ENCODE measurements at places on chromosomes 3 and 15.

DNA sequence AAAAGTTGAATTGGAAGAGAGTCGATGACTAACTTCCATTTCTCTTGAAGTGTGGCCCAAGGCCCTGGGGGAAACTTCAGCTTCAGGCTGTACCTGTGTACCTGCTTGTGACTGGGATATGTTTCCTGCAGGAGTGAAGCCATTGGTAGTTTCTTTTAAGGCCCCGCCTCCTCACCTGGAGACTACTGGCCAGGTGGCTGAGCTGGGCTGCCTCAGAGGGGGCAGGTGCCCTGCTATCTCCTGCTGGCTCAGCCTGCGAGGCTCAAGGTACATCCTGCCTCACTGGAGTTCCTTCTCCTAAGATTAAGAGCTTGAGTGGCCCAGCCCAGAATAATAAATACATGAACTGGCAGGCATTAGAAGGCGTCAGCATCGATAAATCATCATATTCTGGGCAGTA lies 121.6 kb upstream of the ROPN1 start:
- no peak for DNase-seq

GRCh38 chr15:31482122-31482922 lies 155.7 kb downstream of the KLF13 start:
- DNase-seq, result no peak

DNA sequence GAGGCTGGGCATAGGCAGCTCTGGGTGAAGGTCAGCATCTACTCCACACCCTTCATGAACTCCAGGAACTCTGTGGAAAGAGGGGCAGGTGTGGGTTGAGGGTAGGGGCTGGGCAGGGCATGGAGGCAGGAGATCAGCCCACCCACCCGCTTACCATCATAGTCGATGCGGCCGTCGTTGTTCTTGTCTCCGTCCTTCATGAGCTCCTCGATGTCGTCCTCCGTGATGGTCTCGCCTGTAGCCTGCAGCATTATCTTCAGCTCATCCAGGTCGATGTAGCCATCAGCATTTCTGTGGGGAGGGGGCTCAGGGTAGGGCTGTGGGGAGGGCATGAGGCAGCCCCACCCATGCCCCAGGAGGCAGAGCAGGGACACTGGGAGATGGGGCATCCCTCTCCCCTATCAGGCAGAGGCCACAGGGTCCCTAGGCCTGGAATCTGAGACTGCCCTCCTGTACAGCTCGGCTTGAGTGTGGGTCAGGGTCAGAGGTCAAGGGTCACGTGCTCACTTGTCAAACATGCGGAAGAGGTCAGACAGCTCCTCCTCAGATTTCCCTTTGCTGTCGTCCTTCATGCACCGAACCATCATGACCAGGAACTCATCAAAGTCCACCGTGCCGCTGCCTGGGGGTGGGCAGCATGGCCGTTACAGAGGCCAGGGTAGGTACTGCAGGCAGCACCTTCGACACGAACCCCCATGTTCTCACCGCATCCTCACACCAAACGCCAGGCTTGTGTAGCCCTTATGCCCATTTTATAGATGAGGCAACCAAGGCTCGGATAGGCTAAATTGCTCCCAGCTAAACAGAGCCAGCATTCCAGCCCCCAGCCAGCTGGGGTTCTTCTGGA lies 2.4 kb downstream of the TNNC1 start:
- DNase-seq, result no peak

DNA sequence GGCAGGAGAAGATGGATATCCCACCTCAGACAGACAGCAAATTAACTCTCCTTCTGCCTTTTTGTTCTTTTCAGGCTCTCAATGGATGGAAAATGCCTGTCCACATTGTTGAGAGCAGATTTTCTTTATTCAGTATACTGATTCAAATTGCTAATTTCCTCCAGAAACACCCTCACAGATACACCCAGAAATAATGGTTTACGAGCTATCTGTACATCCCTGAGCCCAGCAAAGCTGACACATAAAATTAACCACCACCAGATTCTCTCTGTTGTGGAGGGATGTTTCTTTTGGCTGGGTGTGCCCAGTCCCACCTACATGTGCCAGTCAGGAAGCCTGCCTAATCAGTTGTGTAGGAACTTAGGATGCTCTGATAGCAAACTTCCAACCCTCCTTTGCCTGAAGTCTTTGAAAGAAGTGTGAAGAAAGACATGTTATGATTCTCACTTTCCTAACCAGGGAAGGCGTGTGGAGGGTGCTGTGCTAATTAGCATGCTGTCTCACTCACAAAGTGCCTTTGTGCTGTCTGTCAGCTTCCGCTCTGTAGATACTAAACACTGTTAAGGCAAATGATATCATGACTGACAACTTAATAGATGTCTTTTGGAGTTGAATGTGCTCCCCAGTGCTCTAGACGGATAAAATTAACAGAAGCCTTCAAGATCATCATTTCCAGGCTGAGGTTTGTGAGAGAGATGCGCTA lies 208.5 kb downstream of the CLSTN2 start:
- DNase-seq, result no peak

DNA sequence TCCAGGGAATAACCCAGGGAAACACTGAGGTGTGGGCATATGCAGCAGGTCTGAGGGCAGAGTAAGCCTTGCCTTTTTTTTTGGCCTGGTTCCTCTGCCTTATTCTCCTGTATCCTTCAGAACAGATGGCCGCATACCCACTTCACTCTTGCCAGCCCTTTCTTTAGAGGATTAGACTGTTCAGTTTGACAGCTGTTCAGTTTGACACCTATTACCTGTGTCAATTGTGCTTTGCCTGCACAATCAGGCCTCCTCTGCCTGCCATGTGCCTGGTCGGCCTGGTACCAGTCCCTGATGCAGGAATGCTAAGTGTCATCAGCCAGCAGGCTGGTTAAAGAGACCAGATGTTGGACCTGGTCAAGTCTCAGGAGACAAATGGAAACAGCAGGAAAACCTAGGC lies 22.3 kb downstream of the TM6SF1 start:
- no peak for DNase-seq

GRCh38 chr3:138846262-138846791 lies 11.6 kb upstream of the PIK3CB start:
- no peak for DNase-seq

- DNase-seq, result no peak
Observed at GRCh38 chr3:13727890-13728289, 152.0 kb downstream of the WNT7A start.

DNA sequence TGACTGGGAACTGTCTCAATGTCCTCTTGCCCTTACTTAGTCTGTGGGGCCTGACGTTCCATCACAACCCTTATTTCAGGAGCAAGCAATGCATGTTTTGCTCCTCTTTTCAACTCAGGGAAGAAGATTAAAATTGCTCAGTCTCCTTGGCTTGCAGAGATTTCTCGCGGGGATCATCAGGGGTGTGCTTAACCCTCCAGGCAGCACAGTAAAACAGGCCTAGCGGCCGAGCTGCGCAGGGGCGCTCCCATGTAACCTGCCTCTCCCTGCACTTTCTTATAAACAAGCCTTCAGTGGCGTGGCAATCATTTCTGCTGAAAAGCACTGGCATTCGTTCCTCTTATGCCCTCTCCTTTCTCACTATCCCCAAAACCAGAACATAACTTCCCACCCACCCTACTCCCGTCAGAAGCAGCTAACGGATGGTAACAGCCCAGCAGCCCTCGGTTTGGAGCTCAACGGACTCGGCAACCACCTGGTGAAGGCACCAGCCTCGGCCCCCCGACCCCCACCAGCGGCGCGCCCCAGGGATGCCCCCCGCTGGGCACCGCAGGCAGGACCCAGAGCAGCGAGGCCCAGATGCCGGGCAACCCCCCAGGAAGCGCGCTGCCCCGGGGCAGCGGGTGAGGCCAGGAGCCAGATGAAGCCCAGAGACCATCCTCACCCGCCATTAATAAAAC lies 1.1 kb downstream of the MCF2L2 start:
- DNase-seq, result no peak

DNA sequence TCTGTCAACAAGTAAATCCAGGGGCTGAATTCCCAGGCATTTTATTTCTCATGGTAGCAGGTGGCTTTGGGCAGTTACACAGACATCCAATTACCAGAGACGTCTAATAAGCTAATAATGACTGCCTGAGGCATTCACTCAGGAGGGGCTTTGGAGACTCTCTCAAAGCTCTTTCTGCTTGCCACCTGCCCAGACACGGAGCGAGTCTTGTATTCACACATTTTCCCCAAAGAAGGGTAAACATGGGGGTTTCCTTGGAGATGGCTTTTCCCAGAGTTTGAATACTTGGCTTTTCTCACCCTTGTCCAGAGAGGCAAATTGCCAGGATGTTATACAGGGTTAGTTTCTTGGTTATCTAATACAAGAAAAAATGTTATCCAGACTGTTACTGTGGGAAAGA lies 132.6 kb downstream of the DIPK2A start:
- DNase-seq, result no peak

DNA sequence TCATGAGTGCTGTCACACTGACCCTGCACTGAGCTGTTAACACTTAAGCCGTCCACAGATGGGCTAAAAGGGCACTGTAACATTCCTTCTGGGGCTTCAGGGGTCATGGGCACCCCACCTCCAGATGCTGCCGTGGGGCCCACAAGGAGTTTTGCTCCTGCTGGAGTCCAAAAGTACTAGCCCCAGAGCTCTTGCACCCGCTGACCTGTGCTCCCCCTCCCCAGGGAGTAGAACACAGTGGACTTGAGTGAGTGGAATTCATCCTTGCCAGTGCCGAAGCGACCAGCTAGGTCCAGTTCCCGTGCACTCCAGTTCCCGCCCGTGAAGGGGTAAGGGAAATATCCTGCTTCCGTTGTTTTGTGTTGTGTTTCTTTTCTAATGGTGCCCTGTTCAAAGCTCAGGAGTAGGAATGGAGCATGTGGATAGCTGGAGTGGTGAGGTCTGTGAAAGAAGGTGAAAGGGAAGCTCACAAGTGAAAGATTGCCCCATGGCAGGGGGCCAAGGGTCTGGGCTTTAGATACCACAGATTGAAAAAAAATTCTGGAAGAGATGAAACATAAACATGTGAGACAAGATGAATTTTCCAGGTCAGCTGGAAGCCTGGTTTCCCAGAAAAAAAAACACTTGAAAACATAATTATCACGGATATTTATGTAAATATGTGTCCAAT lies 36.6 kb downstream of the SLCO2A1 start:
- no peak for DNase-seq
